EL (cell line): ENCODE measurements at places on chromosomes 3 and 15.

- no peak for DNase-seq
Measured at GRCh38 chr3:124512881-124513609, 217.2 kb upstream of the UMPS start.

DNA sequence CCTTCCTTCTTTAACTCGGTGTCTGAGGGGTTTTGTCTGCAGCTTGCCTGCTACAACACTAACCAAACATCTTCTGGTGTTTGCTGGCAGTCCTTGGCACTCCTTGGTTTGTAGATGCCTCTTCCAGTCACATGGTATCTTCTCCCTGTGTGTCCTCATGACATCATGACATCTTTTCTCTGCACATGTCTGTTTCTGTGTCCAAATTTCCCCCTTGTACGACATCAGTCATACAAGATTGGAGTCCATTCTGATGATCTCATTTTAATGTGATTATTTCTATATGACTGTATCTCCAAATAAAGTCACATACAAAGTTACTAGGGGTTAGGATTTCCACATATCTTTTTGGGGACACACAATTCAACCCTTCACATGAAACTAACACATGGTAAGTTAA, 152.3 kb upstream of the LRRN1 start:
- DNase-seq = no peak

- DNase-seq = peak; percentile 48
Measured at GRCh38 chr15:83300826-83301225, 16.4 kb upstream of the BNC1 start.

- DNase-seq = no peak
Measured at GRCh38 chr3:149221783-149222517, at the start of gene CP. TSS of gene CP (minus strand) at chr3:149221829. CDS start at chr3:149221792, 37 bp downstream.
